ENCODE measurements at places on chromosomes 7 and 10. TPM values are rescaled to one million over a fixed set of nuclear protein-coding genes. Genes with fewer than 3 reads are reported as not detected.

STEAP2 gene
- polyA plus RNA-seq: 2.6 TPM

ADCYAP1R1 gene
- 10.5 TPM for polyA plus RNA-seq

IL6 gene
- polyA plus RNA-seq: 0.41 TPM

CH25H gene
- 0.80 TPM for polyA plus RNA-seq

MRC1 gene
- 13.7 TPM for polyA plus RNA-seq

REPIN1 gene
- 90.2 TPM for polyA plus RNA-seq

- no peak for DNase-seq
Measured at GRCh38 chr7:2965301-2965700, 78.4 kb downstream of the CARD11 start.

DNA sequence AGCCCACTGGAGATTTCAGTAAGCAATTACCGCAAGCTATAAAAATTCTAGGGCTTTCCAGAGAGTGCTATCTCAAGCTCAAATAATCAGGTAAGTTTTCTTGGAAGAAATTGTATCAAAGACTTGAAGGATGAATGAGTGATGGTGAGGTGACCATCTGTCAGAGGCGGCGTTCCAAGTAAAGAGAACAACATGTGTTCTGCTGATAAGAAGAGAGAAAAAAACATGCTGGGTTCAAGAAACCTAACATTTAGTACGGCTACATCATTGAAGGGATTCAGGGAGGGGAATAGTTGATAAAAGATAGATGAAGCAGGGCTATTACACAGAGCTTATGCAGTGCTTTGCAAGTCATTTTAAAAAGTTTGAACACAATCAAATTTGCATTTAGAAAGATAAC is 100.7 kb downstream of the GNAI1 start:
- DNase-seq: no peak

GRCh38 chr10:78927257-78927995 is 141.3 kb upstream of the ZMIZ1 start:
- no peak for DNase-seq

GRCh38 chr7:127886248-127886647 is 145.0 kb downstream of the LRRC4 start:
- no peak for DNase-seq

DNA sequence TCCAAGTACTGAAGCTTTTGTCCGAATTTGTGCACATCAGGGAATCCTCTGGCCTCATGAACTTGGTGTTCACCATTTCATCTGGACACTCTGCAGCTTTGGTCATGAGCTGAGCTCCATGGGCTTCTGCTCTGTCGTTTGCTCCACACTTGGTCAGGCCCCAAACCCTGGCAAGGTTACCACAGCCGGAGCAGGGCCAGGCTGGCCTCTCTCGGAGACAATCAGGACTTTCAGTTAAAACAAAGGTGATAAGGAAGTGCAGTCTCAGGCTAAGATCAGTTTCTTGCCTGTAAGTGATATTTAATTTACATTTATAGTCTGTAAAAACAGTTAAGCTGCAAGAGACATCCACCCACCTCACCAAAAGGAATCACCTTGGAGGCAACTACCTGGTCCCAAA is 558.9 kb downstream of the PARD3 start:
- DNase-seq: no peak

GRCh38 chr7:157710396-157710795 is 373.6 kb downstream of the DNAJB6 start:
- no peak for DNase-seq

- DNase-seq: peak; percentile 25
Measured at GRCh38 chr7:102125127-102125596, 161.5 kb upstream of the SH2B2 start.

GRCh38 chr10:68362590-68362989 is 29.9 kb upstream of the PBLD start:
- no peak for DNase-seq

DNA sequence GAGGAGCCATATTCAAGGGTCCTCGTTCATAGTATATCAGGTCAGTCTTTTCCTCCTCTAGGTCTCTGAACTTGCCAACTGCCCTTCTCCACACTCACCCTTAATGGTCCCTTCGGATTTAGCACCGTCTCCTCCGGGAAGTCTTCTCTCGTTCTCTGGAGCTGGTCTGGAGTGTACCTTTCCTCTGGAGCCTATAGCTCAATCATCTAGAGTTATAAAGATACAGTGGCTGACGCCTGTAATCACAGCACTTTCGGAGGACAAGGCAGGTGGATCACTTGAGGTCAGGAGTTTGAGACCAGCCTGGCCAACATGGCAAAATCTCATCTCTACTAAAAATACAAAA is 4.4 kb upstream of the SCD start:
- DNase-seq: no peak

DNA sequence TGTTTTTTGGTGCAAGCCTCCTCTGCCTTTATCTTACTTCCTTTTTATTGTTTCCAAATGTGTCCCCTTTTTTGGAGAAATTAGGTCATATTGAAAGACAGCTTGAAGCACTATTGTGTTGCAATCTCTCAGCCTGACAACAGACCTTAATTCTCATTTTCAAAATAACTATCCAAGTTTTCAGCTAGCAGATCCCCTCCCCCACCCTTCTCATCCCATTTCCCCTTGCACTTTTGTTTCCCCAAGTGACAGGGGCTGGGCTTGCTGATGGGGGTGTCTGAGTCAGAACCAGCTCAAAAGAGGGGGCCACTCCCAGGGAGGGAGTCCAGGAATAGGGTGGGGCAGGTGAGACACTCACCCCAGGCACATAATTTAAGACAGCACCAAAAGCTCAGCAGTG is 75.3 kb downstream of the MKI67 start:
- no peak for DNase-seq

- DNase-seq: no peak
Measured at GRCh38 chr10:64523065-64523759, 1002.0 kb downstream of the REEP3 start.

DNA sequence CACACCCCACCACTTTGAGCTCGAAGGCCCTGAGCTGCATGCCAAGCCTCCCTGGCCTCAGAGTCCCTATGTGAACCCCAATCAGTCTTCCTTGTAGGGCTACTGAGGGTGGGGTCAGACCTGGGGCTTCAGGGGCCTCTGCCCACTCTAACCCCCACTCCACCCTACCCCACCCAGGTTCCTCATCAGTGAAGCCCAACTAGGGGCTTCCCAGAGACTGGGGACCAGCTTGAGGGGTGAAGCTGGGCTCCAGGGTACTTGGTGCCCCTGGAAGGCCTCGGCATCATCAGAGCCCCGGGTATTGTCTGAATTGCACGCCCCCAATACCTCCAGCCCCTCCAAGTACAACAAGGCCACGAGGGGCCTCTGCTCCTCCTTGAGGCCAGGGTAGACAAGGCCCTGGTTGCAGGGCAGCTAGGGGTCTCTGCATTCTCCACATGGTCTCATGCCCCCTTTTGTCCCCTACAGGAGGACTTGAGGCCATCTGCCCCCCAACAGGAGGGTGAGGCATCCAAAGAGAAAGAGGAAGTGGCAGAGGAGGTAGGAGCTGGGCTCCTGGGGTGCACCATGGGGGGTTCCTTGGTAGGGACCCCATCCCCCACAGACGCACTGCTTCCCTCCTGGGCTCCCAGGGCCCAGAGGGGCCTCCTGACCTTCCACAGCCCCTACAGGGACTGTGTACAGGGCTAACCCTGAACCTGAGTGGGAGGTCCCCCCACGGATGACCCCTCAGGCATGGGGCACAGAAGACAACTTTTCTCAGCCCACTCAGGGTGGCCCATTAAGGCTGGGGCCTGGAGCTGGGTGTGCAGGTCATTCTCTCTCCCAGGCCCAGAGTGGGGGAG is 4.0 kb downstream of the SNCG start:
- DNase-seq: no peak

Data from hindlimb muscle (tissue), 1 donor.